ENCODE measurements at places on chromosomes 3 and 15. TPM values are rescaled to one million over a fixed set of nuclear protein-coding genes. Genes with fewer than 3 reads are reported as not detected.
A peak's percentile ranks its signal among the peaks of the same experiment; 100 is the strongest.

DNA sequence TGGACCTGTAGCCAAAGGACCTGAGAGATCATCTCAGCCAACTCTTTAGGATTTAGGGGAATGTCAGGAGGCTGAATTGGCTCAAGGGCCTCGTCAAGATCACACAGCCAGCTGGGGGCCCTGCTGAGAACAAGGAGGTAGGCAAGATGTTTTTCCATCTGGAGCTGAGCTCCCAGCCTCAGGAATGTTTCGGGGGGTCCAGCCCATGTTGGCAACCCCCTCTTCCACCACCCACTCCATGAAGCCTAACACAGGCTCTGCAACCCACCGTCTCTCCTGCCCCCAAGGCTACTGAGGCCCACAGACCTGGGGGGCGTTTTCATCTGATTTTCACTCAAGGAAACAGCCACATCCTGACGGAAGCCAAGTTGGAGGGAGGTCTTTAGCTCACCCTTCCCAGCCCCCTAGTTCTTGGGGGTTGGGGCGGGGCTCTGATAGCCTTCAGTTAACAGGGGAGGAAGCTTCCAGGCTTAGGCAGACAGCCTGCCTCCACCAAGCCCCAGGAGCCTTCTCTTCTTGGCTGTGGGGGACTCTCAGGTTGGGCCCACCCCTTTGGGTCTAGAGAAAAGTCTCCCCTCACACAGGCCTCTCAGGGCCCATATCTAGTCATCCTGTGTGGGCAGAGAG lies 48.8 kb downstream of the EPHB3 start:
- H3K4me1 ChIP-seq, result no peaks in the 10 kb centered on the region
- no peaks in the 10 kb centered on the region for H3K27me3 ChIP-seq
- no peak for DNase-seq
- H3K4me3 ChIP-seq, result no peak overlapping the region
- H3K27ac ChIP-seq, result no peak overlapping the region

CDCP1 gene
- total RNA-seq, result 11.3 TPM

CTXN2 gene
- not detected for total RNA-seq

MYL3 gene
- 8.5 TPM for total RNA-seq

PPIP5K1 gene
- total RNA-seq, result 33.2 TPM

- H3K4me1 ChIP-seq, result no peaks in the 10 kb centered on the region
- no peak overlapping the region for H3K27ac ChIP-seq
- no peak overlapping the region for H3K4me3 ChIP-seq
These were observed 913.9 kb upstream of the NR2F2 start for GRCh38 chr15:95416576-95416975.

CEP19 gene
- 2.5 TPM for total RNA-seq

GRCh38 chr15:83248151-83249029 lies 36.1 kb downstream of the BNC1 start:
- H3K4me1 ChIP-seq, result no peaks in the 10 kb centered on the region
- no peak for DNase-seq
- no peaks in the 10 kb centered on the region for H3K36me3 ChIP-seq
- H3K4me3 ChIP-seq, result no peak overlapping the region
- H3K27ac ChIP-seq, result no peak overlapping the region

GRCh38 chr15:76339305-76340197 lies 3.0 kb downstream of the ISL2 start:
- no peak overlapping the region for H3K27ac ChIP-seq
- no peaks in the 10 kb centered on the region for H3K36me3 ChIP-seq
- H3K4me3 ChIP-seq, result peak overlapping the region; percentile 28
- peaks cover 12% of the 10 kb centered on the region for H3K4me1 ChIP-seq

- H3K36me3 ChIP-seq, result no peaks in the 10 kb centered on the region
- no peaks in the 10 kb centered on the region for H3K4me1 ChIP-seq
- H3K27me3 ChIP-seq, result no peaks in the 10 kb centered on the region
- DNase-seq, result no peak
- no peak overlapping the region for H3K4me3 ChIP-seq
- no peak overlapping the region for H3K27ac ChIP-seq
These were observed 228.0 kb upstream of the CFAP20DC start for GRCh38 chr3:59277816-59278215.

DNA sequence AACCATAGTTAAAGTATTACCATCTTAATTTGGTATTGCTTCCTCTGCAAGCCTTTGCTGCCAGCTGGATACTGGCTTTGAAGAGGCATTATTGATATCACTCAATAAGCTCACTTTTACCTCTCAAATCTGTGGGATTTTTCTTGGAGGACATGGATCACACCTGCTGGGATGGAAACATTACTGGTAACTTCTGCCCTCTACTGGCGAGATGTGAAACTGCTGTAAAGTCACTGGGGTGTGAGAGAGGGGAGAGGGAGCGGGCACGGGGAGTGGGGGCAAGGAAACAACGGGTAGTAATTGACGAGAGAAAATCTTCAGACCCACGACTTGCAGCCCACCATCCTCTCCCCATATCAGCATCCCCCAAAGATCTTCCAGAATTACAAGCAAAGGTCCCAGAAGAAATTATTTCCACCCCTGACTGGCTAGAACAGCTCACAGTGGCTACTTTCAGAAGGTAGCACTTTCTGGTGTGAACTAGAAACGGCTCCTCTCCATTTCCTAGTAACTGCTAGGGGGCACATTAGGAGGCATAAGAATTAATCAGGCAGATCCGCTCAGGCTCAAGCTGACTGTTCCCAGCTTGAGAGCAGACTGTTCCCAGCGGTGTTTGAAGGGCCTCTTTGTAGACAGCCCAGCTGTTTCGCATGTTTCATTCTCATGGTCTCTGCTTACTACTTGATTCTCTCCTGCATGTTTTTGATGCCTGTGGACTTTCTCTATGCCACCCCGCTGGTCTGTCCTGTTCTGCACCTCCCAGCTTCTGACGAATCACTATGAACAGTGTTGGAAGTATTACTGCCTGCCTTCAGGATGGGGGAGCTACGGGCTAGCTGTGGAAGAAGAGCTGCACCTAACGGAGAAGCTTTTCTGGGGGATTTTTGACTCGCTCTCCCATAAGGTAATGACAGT lies 230.4 kb upstream of the CHRM5 start:
- H3K4me1 ChIP-seq, result no peaks in the 10 kb centered on the region
- H3K4me3 ChIP-seq, result no peak overlapping the region

- H3K4me3 ChIP-seq, result no peak overlapping the region
- DNase-seq, result no peak
These were observed 2.1 kb upstream of the ATP13A4 start for GRCh38 chr3:193556841-193557240.

DNA sequence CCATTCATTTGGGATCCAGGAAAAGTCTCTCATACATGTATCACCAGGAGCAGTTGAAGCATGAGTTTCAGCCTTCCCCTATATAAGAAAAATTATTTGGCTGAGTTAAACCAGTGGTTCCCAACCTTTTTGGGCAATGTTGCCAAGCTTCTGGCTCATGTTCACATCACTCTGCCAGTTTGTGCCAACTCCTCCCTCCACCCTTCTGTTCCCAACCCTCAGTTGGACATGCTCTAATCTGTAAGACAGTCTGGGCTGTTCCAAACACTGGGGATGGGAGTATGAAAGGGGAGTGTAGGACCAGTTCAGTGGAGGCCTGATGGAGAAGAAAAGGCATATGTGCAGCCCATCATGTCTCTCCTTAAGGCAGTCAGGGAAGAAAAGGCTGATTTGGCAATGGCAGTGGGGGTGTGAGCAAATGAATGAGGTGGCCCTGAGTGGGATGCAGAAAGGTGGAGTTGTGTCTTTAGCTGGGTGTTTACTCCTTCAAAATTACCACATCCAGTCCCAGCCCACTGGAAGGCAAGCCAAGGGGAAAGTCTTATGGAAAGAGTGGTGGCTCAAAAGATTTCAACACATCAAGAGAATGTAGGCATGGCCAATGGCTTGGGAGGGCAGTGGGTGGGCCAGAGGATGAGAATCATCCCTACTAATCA lies 32.0 kb upstream of the PRICKLE2 start:
- no peaks in the 10 kb centered on the region for H3K4me1 ChIP-seq
- H3K36me3 ChIP-seq, result no peaks in the 10 kb centered on the region
- no peak for DNase-seq
- H3K4me3 ChIP-seq, result no peak overlapping the region
- H3K27ac ChIP-seq, result no peak overlapping the region

WDR93 gene
- total RNA-seq, result 0.80 TPM

GRCh38 chr3:128592864-128593263 lies 57.8 kb downstream of the RPN1 start:
- no peaks in the 10 kb centered on the region for H3K4me1 ChIP-seq
- H3K27me3 ChIP-seq, result no peaks in the 10 kb centered on the region
- H3K27ac ChIP-seq, result no peak overlapping the region
- DNase-seq, result no peak
- H3K36me3 ChIP-seq, result no peaks in the 10 kb centered on the region
- H3K4me3 ChIP-seq, result no peak overlapping the region

DNA sequence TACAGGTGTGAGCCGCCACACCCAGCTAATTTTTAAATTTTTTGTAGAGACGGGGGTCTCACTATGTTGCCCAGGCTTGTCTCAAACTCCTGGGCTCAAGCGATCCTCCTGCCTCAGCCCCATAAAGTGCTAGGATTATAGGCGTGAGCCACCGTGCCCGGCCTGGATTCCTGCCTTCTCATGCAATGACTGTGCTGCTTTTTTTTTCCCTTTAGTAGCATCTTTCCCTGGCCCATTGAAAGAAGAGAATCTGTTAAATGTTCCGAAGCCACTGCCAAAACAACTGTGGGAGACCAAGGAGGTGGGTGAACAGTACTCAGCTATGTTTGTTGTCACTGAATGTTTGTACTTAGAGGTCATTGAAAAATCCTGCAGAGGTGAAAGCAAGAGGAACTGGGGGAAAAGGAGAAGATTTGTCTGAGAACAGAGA lies 88.0 kb downstream of the CRTC3 start:
- no peak overlapping the region for H3K27ac ChIP-seq
- no peaks in the 10 kb centered on the region for H3K36me3 ChIP-seq
- H3K4me3 ChIP-seq, result no peak overlapping the region
- DNase-seq, result no peak
- no peaks in the 10 kb centered on the region for H3K4me1 ChIP-seq
- no peaks in the 10 kb centered on the region for H3K27me3 ChIP-seq

RNF111 gene
- total RNA-seq, result 27.9 TPM

GRCh38 chr15:69380100-69380725 lies 33.9 kb upstream of the KIF23 start:
- no peaks in the 10 kb centered on the region for H3K36me3 ChIP-seq
- DNase-seq, result no peak
- no peak overlapping the region for H3K27ac ChIP-seq
- H3K27me3 ChIP-seq, result no peaks in the 10 kb centered on the region

Data from breast epithelium (tissue), 4 donors.